ENCODE measurements at places on chromosomes 3 and 15.
A peak's percentile ranks its signal among the peaks of the same experiment; 100 is the strongest.

DNA sequence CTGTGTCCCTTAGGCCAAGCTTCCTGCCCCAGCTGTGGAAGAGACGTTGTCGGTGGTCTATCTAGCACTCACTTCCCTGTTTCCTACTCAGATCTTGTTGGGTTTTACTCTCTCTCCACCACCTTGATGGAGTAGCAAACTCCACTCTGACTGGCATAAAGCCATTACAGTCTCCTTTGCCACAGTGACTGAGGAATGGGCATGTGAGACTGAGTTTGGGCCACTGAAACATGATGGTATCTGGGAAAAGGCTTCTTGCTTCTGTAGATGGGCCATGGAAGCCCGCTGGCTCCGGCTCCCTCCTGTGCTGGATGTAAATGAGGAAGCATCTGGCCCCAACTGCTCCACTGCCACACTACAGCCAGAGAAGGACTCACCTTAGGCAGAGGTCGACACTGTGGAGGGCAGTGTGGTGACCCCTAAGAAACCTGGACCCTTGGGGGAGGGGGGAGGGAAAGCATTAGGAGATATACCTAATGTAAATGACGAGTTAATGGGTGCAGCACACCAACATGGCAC is 9.4 kb upstream of the CAMK1 start:
- DNase-seq, result no peak

DNA sequence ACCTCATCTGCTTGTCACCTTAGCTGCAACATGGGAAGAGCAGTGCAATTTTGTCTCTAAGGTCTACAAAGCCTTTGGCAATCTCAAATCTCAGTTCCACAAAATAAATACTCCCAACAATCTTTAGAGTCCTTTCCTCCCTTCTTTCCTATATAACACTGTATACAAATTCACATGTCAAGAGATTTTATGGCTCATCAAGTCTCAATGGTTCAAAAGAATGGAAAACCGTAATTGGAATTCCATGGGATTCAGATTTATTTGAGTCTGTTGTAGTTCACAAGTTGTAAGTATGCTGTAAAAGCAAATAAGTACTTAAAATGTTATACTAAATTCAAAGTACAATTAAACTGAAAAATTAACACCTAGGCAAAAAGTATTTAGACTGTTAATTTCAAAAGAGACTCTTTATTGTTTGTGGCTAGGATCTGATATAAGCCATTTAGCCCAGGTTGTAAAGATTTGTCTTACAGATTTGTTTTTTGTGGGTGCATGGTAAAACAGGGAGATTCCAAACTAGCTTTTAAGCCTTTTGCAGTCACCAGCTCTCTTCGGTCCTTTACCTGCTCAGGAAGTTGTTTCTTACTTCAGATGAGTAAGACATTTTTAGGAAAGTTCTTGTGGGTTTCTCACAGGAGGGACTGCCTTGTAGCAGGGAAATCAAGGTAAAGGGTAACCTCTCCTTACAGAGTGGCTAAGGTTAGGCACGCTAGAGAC is 50.1 kb downstream of the CMSS1 start:
- no peak for DNase-seq

GRCh38 chr3:73107215-73107614 is 45.8 kb downstream of the EBLN2 start:
- no peak for DNase-seq

- DNase-seq, result no peak
These were observed 447.7 kb downstream of the GABRG3 start for GRCh38 chr15:27418726-27419125.

DNA sequence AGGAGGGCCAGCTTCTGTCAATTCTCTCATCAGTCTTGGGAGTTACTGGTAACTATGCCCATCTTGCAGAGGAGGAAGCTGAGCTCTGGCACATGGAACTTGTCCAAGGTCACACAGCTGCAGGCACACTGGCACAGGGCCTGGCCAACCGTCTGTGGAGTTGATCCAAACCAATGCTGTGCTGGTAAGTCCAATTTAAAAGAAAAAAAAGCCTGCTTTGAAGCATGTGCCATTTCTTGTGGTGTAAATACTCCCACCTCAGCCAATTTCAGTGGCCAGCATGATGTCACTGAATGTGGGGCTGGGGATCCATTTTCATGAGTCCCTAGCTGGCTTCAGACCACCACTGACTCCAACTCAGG is 83.4 kb downstream of the CHSY1 start:
- DNase-seq, result peak; percentile 72

- DNase-seq, result no peak
These were observed 3.8 kb upstream of the LMAN1L start for GRCh38 chr15:74808840-74809229.

DNA sequence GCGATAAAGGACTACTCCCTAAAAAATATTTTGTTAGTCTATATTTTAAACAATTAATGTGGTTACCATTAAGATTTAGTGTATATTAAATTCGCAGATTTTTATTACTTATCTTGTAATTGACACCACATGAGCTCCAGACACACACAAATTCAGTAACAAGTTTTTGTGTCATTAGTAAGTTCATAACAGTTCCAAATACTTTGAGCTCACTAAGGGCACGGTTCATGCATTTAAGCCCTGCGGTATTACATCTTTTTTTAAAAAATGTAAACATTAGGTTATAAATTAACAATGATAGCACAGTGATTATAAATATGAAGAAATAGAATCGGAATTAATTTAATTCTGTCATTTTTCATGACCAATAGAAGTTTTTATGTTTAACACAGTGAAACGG is 317.3 kb downstream of the ZNF385D start:
- DNase-seq, result no peak

GRCh38 chr15:67307889-67308597 is 53.5 kb downstream of the IQCH start:
- DNase-seq, result no peak

DNA sequence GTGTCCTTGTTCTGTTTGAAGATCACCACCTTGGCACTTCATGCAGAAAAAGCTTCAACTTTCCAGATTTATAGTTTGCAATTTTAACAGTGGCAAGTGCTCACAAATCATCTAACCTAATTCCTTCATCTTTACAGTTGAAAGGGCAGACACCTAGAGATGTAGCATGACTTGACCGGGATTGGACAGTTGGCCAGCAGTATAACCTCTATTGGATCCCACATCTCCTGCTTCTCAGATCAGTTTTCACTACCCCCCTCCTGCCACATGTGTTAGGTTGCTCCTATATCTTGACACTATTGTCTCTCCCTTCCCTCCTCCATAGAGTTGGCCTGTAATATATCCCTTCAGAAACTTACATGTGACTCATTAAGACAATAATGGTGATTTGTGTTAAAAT is 206.0 kb upstream of the SEMA6D start:
- DNase-seq, result no peak

DNA sequence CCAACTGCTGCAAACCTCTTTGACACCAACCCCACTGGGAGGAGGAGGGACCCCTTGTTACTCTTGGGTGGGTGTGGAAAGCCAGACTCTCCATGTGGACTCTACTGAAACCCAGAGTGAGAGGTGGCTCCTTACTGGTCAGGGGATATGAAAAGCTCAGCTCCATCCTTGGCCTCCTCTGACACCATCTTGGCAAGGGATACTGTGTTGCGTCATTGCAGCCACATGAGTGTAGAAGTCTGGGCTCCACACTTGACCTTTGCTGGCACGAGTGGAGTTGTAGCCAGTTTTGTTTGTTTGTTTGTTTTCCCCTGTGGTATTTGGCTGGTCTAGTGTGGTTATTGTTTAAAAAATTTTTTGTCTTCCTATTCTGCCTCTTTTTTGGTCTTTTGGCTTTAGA is 289.1 kb downstream of the GAP43 start:
- DNase-seq, result peak; percentile 21

GRCh38 chr3:134094491-134094890 is 64.8 kb upstream of the SLCO2A1 start:
- no peak for DNase-seq

DNA sequence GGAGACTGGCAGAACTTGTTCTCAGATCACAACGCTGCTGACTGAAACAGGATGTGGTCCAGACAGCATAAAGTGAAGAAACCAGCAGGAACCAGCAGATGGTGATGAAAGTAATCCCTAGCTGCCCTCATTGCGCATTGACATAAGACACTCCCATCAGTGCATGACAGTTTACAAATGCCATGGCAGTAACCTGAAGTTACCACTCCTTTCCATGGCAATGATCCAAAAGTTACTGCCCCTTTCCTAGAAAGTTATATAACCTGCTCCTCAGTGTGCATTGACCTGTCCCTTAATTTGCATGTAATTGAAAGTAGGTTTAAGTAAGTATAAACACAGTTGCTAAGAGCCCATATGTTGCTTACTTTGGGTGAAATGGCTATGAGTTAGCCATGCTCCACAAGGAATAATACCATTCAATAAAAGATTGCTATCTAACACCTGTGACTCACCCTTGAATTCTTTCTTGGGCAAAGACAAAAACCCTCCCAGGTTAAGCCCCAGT is 149.1 kb upstream of the CD96 start:
- no peak for DNase-seq

GRCh38 chr15:66483131-66483566 is 14.4 kb downstream of the SNAPC5 start:
- DNase-seq, result peak; percentile 34

DNA sequence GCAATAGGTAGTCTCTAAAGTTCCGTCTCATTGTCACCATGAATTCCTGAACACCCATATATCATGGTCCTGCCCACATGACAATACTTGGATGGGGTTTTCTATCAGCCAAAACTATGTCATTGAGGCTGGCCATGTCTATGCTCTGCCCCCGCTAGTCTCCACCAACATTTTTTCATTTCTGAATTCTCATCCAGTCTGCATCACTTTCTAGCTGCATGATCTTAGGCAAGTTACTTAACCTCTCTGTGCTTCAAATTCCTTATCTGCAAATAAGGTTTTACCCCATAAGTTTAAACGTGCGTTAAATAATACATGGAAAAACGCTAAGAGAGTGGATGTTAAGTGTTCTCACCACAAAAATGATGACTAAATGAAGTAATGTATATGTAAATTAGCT is 14.1 kb downstream of the HERC1 start:
- DNase-seq, result no peak

GRCh38 chr3:111338059-111338698 is 203.8 kb upstream of the CD96 start:
- DNase-seq, result no peak

DNA sequence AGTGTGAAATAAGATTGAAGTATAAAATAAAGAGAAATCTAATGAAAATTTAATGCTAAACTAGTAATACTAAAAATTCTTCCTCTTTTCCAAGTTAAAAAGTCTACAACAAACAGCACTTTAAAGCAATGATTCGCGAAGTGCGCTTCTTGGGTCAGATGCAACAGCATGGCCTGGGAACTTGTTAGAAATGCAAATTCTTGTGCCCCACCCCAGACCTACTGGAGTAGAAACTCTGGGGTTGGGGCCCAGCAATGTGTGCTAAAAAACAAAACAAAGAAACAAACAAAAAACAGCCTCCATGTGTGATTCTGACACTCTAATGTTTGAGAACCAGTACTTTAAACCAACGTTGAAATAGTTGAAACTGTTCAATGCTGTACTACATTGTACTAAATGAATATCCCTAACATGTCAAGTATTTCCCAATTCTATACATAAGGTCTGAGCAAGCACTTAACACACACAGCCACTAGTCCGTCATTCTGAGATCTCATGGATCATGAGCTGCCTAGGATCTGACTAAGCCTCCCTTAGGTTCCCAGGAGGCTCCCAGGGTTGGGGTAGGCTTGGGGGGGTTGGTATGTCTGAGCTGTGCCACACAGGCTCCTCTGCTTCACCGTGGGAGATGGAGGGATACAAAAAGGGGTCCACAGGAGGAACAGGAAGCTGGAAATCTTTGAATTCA is 6.1 kb downstream of the RASGRP1 start:
- no peak for DNase-seq

DNA sequence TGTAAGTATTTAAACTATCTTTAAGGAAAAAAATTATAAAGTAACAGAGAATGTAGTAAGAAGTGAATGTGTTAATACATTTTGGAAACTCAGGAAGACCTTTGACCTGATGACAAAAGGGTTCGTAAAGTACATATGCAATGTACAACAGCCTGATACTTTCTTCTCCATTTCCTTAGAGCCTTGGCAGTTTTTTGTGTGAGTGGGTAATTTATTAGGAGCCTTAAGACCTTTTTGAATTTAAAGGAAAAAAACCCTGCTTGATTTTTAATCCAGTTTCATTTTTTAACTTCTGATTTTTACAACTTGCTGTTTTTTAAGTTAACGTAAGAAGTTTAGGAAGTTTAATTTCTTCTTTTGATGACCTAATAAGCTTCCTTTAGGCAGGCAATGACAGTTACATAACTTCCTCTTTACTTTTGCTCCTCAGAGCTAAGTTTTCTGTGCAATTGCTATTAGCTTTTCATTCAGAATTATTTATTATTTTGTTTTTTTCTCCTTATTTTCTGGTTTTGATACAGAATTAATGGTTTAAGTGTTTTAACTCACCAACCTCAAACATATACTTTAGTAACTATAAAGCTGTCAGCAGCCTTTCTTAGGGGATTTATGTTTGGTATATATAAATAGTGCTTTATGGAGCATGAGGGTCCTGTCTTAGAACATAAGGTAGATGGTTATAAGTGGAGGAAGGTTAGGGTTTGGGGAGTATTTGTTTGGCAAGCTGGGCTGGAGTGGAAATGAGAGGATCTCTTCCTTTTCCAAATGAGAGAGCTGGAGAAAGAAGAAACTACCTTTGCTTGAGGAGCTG is 35.2 kb downstream of the ARMC8 start:
- DNase-seq, result no peak

DNA sequence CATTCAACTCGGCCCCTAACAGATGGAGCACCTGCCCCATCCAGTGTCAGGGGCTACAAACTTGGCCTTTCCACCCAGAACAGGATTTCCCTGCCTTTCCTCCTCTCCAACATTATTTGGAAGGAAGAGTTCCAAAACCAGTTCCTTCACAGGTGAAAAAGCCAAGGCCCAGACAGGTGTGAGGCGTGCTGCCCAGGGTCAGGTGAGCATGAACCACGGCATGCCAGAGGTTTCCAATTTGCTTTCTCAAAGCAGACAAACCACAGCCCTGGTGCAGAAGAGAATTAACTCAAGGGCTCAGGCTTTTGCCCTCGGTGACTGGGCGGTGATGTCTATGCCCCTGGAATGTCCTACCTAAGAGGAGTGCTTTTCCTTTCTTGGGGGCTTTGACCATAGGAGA is 43.2 kb downstream of the LDHAL6B start:
- DNase-seq, result no peak

GRCh38 chr15:70142322-70143191 is 44.8 kb upstream of the TLE3 start:
- DNase-seq, result no peak

DNA sequence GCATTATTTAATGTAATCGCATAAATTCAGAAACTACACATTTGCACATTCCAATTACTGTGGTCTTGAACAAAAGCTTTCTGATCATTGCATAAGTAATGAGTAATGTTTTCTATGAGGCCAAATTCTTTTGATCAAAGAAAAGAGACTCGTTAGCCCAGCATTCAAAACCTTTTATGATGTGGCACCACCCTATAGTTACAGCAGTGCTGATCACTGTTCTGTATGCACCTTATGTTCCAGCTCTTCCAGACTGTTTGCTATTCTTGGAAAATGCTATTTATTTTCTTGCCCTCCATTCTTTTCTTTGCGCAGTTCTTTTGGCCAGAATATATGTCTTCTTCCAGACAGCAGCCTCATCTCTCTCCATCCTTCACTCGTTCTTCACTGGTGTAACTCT is 42.3 kb downstream of the MAP3K13 start:
- no peak for DNase-seq

Data from psoas muscle (tissue), 8 donors.